ENCODE measurements at places on chromosomes 6 and 20.

DNA sequence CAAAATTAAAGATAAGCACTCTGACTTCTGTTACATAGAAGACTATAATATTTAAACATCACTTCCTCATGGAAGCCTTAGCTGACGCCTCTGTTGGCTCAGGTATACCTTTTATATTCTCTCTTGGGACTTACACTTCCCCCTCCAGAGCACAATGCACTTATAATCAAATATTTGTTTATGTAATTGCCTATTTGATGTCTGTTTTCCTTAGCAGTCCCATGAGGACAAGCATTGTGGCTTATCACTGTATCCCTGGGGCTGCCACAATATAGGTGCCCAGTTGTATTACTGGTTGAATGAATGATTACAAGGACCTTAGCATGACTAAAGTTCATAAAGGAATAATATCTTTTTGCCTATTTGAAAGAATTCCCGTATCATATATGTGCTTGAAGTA is 186.7 kb upstream of the VGLL2 start:
- no peak for DNase-seq

GRCh38 chr20:50810842-50811241 is 16.0 kb downstream of the BCAS4 start:
- DNase-seq, result no peak

GRCh38 chr6:42527204-42527603 is 36.6 kb upstream of the UBR2 start:
- DNase-seq, result no peak

- no peak for DNase-seq
Measured at GRCh38 chr6:122198922-122199321, 200.5 kb upstream of the HSF2 start.

DNA sequence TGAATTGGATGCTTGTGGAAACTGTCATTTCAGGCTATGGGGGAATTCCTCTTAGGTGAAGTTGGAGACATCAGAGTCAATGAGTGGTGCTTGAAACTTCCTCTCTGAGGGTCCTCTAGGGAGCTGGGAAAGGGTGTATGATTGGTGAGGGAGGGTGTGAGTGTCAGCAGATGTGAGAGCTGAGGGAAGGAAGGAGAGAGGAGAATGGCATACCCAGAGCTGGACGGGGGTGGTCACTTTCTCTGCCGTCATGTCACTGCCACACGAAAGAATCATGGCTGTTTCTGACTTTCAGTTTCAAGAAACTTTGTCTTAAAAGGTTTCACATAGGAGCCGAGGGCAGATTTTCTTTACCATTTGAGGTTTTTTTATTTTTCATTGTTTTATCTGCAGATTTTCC is 50.3 kb downstream of the DEK start:
- no peak for DNase-seq

Data from fibroblast of skin of left quadriceps (primary cell).